Ovary (tissue), 10 donors: ENCODE measurements at places on chromosomes 3 and 15. TPM values are rescaled to one million over a fixed set of nuclear protein-coding genes. Genes with fewer than 3 reads are reported as not detected.

- no peak overlapping the region for H3K4me3 ChIP-seq
- H3K27ac ChIP-seq: no peak overlapping the region
- DNase-seq: no peak
- no peaks in the 10 kb centered on the region for H3K36me3 ChIP-seq
Observed at GRCh38 chr15:43977072-43977884, 150.5 kb downstream of the WDR76 start.

Gene MBD4
- 29.4 TPM for total RNA-seq

- no peak for DNase-seq
- H3K4me1 ChIP-seq: peaks cover 49% of the 10 kb centered on the region
- H3K4me3 ChIP-seq: no peak overlapping the region
- no peaks in the 10 kb centered on the region for H3K36me3 ChIP-seq
- H3K27ac ChIP-seq: no peak overlapping the region
Observed at GRCh38 chr15:67142767-67143100, 77.3 kb downstream of the SMAD3 start.

- no peaks in the 10 kb centered on the region for H3K36me3 ChIP-seq
- DNase-seq: peak; percentile 77
- peaks cover 9% of the 10 kb centered on the region for H3K4me1 ChIP-seq
- peak overlapping the region; percentile 23 for H3K4me3 ChIP-seq
- peak overlapping the region; percentile 84 for H3K27ac ChIP-seq
Observed at GRCh38 chr15:60917461-60918145, 311.5 kb downstream of the RORA start.

GRCh38 chr3:51389423-51390183 lies 1.5 kb upstream of the RBM15B start:
- H3K27ac ChIP-seq: no peak overlapping the region
- H3K4me1 ChIP-seq: peaks cover 15% of the 10 kb centered on the region
- no peaks in the 10 kb centered on the region for H3K36me3 ChIP-seq
- no peak for DNase-seq

DNA sequence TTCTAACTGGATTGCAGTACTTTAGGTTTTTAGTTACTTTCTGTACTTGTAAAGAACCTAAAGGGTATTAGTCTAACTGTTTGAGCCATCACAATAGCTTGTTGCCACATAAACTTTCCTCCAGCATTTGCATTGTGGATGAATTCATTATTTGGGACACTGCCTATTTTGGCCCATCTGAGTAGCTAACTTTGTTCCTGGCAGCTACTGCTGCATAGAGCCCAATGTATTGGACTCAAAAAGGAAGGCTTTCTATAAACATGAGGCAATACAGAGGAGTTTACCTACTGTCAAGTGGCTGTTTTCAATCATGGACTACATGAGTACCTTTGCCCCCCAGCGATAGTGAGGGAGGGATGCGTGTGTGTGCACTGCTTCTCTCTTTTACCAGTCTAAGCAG lies 1.9 kb downstream of the ROBO2 start:
- H3K36me3 ChIP-seq: no peaks in the 10 kb centered on the region
- no peak overlapping the region for H3K27ac ChIP-seq
- no peak for DNase-seq
- no peaks in the 10 kb centered on the region for H3K27me3 ChIP-seq
- no peak overlapping the region for H3K4me3 ChIP-seq
